Activated T-cell treated with anti-CD3 and anti-CD28 coated beads for 4 hours (primary cell): ENCODE measurements at places on chromosomes 1 and 21.

- no peak for DNase-seq
Observed at GRCh38 chr1:61332196-61332753, 249.9 kb downstream of the NFIA start.

DNA sequence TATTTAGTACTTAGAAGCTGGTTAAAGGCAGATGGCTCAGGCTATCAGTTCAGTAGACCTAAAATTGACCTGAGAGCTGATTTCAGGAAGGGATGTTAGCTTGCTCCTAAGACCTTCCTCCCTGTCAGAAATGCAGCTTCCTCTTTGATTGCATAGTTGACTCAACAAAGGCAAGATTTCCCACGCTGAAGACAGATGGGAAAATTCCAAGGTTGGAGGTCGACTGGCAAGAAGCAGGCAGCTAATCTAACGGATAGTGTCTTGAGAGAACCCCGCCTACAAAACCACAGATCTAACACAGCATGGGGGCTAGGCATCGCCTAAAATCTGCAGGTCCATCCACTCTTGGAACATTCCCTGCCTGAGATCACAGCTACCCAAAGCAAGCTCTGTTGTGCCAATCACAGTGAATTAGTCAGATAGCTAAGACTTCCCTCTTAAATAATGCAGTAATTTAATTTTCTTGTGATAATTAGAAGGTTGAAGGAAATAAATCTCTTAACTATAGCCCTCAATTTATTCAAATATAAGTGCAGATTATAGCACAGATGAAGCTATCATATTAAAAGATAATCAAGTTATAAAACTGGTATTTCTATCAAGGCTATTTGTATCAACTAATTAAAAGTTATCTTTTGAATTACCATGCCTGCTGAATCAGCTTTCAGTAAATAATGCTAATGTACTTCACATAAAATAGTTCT is 357.8 kb upstream of the SGIP1 start:
- no peak for DNase-seq

DNA sequence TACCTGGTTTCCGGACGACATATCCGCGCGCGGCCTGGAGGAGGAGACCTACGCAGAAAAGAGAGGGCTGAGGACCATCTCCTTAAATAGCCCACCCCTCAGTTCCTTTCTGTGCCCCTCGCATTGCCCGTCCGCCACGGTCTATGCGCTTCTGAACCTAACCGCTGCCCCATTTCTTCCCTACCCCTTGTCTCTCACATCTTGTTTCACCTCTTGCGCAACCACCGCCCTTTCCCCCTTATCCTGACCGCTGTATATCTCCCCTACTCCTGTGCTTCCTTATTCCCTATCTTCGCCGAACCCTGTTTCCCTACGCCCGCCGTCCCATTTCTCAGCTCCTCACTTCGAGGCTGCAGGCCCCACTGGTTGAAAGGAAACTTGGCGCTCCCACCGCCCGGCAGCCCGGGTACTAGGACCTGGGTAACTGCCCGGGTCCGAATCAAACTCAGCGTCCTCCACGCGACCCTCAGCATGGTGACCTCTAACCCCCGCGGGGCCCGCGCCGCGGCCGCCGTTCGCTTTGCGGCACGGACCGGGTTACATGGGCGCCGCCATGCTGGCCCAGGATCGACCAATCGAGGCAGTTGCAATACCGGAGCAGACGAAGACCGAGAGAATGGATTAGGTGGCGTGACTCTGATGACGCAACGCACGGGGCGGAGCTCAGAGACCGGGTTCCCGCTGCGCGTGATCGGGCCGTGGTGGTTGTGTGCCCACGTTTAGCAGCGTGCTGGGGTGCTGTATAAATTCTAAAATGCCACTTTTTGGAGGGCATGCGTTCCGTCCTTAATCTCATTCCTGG is at the start of gene MRPS15:
Gene MRPS15 (minus strand): TSS at position 582 of the 802 bp plus-strand sequence. CDS start 109 bp downstream, at position 473.
- peak; percentile 96 for DNase-seq

- DNase-seq, result no peak
Observed at GRCh38 chr1:98550076-98550475, 111.4 kb upstream of the SNX7 start.

GRCh38 chr1:178300352-178300699 is 196.4 kb downstream of the CLEC20A start:
- DNase-seq, result no peak

GRCh38 chr1:151509350-151510019 is 1.7 kb upstream of the CGN start:
- DNase-seq, result no peak

GRCh38 chr1:15155888-15156741 is 2.6 kb downstream of the TMEM51 start:
- no peak for DNase-seq

GRCh38 chr1:101290922-101291561 is 54.2 kb downstream of the S1PR1 start:
- DNase-seq, result no peak

GRCh38 chr1:93827633-93828366 is 51.2 kb downstream of the DNTTIP2 start:
- no peak for DNase-seq

- DNase-seq, result no peak
Observed at GRCh38 chr1:78078358-78078757, 32.6 kb downstream of the GIPC2 start.

GRCh38 chr1:240538776-240539430 is 73.1 kb downstream of the GREM2 start:
- no peak for DNase-seq

DNA sequence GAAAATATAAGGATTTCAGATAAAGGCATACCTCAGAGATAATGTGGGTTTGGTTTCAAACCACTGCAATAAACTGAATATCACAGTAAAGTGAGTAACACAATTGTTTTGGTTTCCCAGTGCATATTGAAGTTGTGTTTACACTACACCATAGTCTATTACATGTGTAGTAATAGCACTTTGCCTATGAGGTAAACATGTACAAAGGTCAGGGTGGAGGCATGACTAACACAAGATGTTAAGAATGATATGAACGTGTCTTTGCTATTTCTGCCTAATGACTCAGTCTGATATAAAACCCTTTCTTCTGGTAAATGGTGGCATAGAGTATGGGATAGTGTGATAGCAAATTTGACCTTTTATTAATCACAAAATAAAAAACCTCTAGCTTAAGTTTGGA is 621.5 kb upstream of the ADGRL2 start:
- no peak for DNase-seq

GRCh38 chr1:204742676-204743251 is 57.2 kb upstream of the LRRN2 start:
- DNase-seq, result no peak
